ENCODE measurements at places on chromosomes 4 and X.

GRCh38 chr4:18689308-18690115 is 668.0 kb upstream of the LCORL start:
- no peak for DNase-seq

GRCh38 chr4:144350706-144351105 is 210.2 kb upstream of the GYPA start:
- no peak for DNase-seq

GRCh38 chr4:93436000-93436626 is 392.4 kb upstream of the ATOH1 start:
- DNase-seq: no peak

DNA sequence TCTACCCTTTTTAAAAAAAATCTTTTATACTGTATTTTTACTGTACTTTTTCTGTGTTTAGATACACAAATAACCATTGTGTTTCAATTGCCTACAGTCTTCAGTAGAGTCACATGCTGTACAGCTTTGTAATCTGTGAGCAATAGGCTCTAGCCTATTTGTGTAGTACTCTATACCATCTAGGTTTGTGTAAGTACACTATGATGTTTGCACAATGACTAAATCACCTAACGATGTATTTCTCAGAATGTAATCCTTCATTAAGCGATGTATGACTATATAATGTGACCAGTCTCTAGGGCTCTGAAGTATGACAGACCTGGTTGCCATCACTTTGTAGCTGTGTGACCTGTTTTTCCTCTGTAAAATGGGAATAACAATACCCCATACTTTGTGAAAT is 14.2 kb upstream of the DCAF4L1 start:
- no peak for DNase-seq

GRCh38 chr4:143433231-143433630 is 80.3 kb upstream of the SMARCA5 start:
- DNase-seq: no peak

DNA sequence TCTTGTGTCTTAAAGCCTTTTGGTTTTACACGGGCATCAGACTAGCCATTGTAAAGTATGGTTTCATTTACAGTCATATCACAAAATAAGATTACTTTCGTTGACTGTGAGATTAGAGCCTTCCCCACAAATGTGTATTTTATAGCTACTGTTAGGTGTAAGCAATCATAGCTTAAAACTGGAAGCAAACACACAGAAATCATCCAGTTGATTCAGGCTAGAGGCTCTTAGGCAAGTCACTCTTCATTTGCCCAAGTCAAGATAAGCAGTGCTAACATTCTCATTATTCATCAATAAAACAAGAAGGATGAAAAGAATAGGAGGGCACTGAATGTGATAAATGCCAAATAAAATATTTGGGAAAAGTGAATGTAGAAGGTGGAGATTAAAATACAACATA is 448.7 kb upstream of the FAM241A start:
- no peak for DNase-seq

DNA sequence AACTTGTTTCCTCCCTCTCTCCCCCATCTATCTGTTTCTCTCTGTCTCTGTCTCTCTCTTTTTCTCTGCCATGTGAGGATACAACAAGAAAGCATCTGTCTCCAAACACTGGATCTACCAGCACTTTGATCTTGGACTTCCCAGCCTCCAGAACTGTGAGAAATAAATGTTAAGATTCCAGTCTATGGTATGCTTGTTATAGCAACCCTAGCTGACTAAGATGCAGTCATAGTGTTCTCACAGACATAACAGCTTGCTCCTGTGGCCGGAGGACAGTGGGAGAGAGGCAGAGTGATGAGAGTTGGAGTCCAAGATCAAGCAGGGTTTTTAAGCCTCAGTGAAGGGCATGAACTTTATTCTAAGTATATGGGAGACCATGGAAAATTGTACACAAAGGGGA is 8.8 kb upstream of the NKX3-2 start:
- no peak for DNase-seq

DNA sequence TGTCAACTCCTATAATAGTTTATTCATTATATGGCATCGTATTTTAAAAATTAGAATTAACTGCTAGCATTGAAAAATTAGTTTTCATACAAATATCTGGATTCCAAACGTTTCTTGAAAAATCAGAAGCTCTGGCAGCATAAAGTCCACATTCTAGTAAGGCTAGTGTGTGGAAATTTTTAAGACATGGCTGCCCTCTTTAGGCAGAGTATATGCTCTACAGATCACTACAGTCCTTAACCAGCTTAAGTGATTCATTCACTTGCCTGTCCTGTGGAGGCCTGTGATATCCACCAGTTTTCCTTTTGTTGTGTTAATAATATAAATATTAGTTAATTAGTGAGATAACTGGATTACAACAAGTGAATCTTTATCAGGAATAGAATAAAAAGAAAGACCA is 287.2 kb downstream of the OPHN1 start:
- DNase-seq: no peak

DNA sequence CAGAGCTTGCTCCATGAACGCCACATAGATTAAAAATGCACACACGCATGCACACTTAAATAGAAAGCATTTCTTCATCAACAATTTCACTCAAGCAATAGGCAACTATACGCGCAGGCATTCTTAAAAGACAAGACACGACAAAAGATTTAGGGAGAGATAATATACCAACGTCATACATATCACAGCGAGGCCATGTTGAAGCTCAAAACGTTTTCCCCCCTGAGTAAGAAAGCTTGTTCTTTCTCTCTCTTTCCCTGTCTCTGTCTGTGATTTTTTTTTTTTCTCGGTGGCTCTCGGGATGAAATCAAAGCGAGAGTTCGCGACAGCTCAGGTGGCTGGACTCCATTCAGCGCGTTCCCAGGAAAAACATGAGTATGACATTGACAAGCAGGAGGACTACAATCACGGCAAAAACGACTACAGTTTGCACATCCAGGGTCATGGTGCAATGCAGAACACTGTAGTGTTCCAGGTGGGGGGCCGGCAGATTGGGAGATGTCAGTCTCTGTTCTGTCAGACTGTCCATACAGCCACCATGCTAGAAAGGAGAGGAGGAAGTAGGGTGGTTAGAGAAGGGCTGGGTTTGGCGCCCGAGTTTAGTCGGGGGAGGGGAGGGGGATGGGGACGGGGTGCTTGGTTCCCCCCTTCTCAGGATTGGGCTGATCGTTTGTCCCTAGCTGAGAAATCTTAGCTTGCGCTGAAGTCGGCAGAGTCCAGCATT is 30.7 kb downstream of the ARHGEF9 start:
- DNase-seq: no peak

- no peak for DNase-seq
These were observed 1203.1 kb downstream of the PCDH18 start for GRCh38 chr4:136329042-136329662.

DNA sequence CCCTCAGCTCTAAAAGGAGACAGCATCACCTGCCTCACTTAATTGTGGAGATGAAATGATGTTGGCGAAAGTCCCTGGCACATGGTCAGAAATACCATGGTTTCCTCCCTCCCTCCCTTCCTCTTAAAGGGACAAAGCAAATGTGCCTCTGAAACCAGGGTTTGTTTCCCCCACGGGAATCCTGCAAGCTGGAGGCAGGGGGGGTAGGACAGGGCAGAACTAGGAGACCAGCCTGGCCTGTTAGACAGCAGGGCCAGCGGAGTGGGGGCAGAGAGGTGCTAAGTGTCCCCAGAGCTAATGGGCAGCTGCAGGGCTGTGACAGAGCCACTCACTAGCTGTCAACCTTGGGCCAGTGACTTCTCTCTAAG is 5.7 kb downstream of the RTL5 start:
- DNase-seq: no peak

DNA sequence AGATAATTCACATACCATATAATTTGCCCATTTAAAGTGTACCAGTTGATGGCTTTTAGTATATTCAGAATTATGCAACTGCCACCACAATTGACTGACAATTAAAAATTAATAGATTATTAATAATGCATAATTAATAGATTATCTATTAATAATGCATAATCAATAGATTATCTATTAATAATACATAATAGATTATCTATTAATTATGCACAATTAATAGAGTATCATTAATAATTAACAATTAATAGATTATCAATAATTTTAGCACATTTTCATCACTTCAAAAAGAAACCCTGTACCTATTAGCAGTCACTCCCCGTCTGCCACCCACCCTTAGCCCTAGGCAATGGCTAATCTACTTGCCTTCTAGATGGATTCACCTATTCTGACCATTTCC is 108.6 kb upstream of the NR3C2 start:
- DNase-seq: no peak

DNA sequence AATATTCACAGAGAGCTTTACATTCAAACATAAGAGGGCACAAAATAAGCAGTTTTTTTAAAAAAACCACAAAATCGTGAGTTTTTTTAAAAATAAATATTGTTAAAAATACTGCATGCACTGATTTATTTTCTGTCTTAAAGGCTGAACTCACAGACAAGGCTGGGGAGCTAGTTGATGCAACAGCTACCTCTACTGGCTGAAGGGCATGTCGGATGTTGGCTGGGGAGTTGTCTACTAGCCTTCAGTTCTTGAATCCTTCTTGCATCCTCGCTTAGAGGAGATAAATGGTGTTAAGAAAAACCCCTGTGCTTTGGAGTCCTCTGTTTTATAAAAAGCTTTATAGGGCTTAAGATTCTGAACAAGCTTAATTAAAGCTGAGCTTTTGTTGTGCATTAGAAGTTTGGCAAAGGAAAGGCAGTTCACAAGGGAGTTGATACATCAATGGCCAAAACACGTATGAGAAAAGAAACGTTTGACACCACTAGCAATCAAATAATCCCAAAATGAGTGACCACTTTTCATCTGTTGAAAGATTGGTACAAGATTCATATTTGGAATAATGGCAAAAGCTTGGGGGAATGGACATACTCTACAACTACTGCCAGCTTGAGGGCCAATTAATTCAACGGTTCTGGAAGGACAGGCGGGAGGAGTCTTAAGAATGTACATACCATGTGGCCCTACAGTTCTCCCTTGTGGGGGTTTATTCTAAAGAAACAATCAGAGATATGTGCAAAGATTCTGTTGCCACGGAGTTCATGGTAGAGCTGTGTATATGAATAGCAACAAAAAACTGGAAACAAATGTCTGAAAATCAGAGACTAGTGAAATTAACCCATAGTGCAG is 94.7 kb downstream of the SEL1L3 start:
- DNase-seq: no peak

DNA sequence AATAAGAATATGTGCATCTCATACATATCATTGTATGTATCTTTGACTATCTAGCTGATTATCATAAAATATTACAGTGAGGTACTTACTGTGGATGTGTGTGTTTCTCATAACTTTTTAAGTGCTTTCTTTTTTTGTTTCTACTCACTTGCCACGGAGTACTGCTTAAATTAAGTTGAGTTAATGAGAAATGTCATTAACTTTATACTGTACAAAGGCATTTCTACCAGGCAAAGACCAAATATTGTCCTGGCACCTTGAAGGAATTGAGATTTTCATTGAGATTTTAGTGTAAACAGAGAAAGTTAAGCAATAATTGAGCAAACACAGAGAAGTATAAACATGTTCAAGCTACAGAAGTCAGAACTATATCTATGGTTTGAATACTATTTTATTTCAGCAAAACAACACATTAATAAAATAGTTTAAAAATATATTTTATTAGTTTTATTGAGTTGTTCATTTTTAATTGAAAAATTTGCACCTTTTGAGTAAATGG is 1750.0 kb downstream of the PCDH7 start:
- DNase-seq: no peak

- DNase-seq: no peak
These were observed 56.0 kb downstream of the UGT8 start for GRCh38 chr4:114654592-114654991.

DNA sequence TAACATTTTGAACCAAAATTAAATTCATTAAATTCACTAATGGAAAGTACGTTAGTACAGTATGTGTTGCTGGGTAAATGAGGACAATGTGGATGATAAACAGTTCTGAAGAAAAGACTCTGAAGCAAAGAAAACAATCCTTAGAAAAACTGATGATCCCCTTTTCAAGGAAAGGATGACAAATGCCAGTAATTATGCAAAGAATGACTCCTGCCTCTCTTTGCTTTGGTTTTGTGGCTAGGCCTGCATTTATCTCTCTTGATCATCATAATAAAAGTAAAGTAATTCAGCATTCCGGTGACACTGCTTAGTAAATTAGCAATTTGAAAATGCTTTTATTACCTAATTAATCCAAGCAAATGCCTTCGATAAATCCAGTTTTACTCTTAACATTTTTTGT is 652.2 kb upstream of the DIPK2B start:
- no peak for DNase-seq

- DNase-seq: no peak
These were observed 730.2 kb downstream of the KCTD8 start for GRCh38 chr4:43718369-43718768.

DNA sequence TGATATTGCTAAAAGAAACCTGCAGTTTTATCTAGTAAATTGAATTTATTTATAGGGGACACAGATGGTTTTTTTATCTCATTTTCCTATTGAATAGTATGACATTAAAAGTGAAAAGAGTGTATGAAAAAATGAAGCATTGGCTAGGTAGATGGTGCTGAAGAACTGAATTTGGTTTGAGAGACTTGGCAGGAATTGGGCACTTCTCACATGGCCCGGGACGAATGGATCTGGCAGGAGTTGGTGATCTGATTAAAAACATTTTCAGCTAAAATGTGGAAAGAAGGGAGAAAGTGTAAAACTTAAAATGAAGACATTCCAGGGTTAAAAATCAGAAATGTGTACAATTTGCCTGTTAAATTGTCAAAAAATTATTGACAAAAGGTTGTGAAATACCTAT is 1088.5 kb upstream of the PABPC4L start:
- DNase-seq: no peak

- no peak for DNase-seq
These were observed 837.6 kb downstream of the PDHA2 start for GRCh38 chr4:96677499-96677898.

GRCh38 chrX:39507034-39507433 is 590.7 kb downstream of the BCOR start:
- no peak for DNase-seq

DNA sequence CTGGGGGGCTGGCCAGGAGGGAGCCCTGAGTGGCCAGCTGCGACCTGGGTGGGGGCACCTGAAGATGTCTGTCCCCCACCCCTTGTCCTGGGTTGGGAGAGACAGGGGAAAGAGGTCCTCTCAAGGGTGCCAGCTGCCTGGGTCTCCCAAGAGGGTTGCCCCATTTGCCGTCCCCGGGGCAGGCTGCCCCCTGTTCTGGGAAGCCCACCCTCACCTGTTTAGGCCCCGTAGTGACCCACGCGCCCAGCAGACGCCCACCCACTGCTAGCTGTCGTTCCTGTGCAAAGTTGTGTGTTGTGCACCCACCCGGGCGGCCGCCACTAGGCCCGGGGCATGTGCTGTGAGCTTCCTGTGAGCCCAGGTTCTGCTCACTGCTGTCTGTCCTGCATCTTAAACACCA is 25.5 kb upstream of the PNMA3 start:
- no peak for DNase-seq

DNA sequence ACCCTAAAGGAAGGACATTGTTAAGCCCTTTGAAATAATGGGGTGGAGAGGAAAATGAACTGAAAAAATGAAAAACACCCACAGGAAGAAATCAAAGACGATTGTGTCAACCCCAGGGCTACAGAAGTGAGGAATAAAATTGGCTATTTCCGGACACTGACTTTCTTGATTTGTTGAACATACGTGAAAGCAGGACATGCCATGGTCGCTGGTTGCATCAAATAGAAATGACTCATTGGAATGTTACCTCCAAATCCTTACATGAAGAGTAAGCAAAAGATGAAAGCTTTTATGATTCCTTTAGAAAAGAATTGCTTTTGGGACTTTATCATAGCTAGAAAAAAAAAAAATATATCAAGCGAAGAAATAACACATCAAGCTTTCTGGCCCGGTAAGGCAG is 75.3 kb downstream of the DCUN1D4 start:
- no peak for DNase-seq

GRCh38 chr4:160372390-160372789 is 1269.5 kb downstream of the RAPGEF2 start:
- DNase-seq: no peak

Data from stimulated activated CD8-positive, alpha-beta memory T cell treated with anti-CD3 and anti-CD28 coated beads, Interleukin-4, amount 100 ng/mL, for 4 hours (primary cell).